Stimulated activated CD8-positive, alpha-beta memory T cell treated with anti-CD3 and anti-CD28 coated beads, Interleukin-7, amount 100 ng/mL, for 1 hour (primary cell): ENCODE measurements at places on chromosomes 4 and X.

- no peak for DNase-seq
These were observed 186.6 kb upstream of the LEF1 start for GRCh38 chr4:108355186-108355901.

GRCh38 chr4:152307669-152308068 lies 228.2 kb downstream of the FBXW7 start:
- no peak for DNase-seq

- DNase-seq, result no peak
These were observed 225.2 kb upstream of the PPP1R2C start for GRCh38 chrX:43003204-43003565.

DNA sequence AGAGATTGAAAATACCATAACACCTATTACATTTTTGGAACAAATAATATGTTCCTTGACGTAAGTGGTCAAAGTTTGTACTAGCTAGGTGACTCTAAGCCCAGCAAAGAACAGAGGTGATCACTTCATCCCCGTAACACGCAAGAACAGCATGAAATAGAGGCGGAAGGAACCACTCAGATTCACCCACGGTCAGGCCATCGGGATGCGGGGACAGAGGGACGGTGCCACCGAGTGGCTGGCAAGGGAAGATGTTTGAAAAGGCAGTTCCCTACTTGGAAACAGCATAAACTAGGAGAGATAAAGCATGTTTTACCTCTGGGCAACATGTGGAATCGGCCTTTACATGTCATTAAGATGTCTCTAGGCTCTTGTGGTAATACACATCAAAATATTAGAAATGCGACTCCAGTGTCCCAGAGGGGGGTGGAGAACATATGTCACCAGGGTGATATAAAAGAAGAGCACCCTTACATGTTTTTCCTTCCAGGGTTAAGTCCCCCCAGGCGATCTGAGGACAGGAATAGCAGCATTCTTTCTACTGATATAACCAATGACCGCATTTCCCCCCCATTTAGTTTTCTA lies 84.0 kb downstream of the PHKA2 start:
- no peak for DNase-seq

- DNase-seq, result no peak
These were observed 28.3 kb upstream of the WDR19 start for GRCh38 chr4:39154009-39154408.
